ENCODE measurements at places on chromosomes 5 and 9. TPM values are rescaled to one million over a fixed set of nuclear protein-coding genes. Genes with fewer than 3 reads are reported as not detected.

GOLPH3 gene
- 61.6 TPM for polyA plus RNA-seq

NEUROG1 gene
- not detected for polyA plus RNA-seq

GNAQ gene
- 15.8 TPM for polyA plus RNA-seq

SAXO1 gene
- polyA plus RNA-seq = not detected

FUT7 gene
- polyA plus RNA-seq = 0.17 TPM

SLC1A3 gene
- polyA plus RNA-seq = 16.7 TPM

ANAPC2 gene
- 162 TPM for polyA plus RNA-seq

FIBCD1 gene
- polyA plus RNA-seq = 55.7 TPM

GPR151 gene
- polyA plus RNA-seq = not detected

HCN1 gene
- polyA plus RNA-seq = 0.48 TPM

FBP2 gene
- 0.37 TPM for polyA plus RNA-seq

CCDC180 gene
- polyA plus RNA-seq = 8.3 TPM

C1QTNF2 gene
- polyA plus RNA-seq = 1.2 TPM

RAPGEF6 gene
- 2.5 TPM for polyA plus RNA-seq

EPB41L4B gene
- polyA plus RNA-seq = 7.4 TPM

WDR38 gene
- 0.16 TPM for polyA plus RNA-seq

MOB3B gene
- 1.3 TPM for polyA plus RNA-seq

IL3 gene
- polyA plus RNA-seq = not detected

CDH6 gene
- 0.40 TPM for polyA plus RNA-seq

ARID3C gene
- not detected for polyA plus RNA-seq

DBH gene
- polyA plus RNA-seq = 47.0 TPM

PCDHGB5 gene
- polyA plus RNA-seq = 0.40 TPM

RHOBTB3 gene
- polyA plus RNA-seq = 56.9 TPM

SPATA31E1 gene
- not detected for polyA plus RNA-seq

GPR150 gene
- polyA plus RNA-seq = 0.40 TPM

PHF24 gene
- polyA plus RNA-seq = 0.13 TPM

RASGRF2 gene
- polyA plus RNA-seq = 2.1 TPM

GABRB2 gene
- polyA plus RNA-seq = 0.88 TPM

CAMK4 gene
- polyA plus RNA-seq = 9.2 TPM

SPAG8 gene
- polyA plus RNA-seq = 1.2 TPM

RLN1 gene
- not detected for polyA plus RNA-seq

PCDHA2 gene
- polyA plus RNA-seq = 0.03 TPM

GKAP1 gene
- 7.2 TPM for polyA plus RNA-seq

PPP2R2B gene
- 2.7 TPM for polyA plus RNA-seq

GRXCR2 gene
- polyA plus RNA-seq = not detected
